ENCODE measurements at places on chromosomes 4 and X.

- DNase-seq = no peak
These were observed 124.2 kb upstream of the EOLA2 start for GRCh38 chrX:150062292-150063137.

DNA sequence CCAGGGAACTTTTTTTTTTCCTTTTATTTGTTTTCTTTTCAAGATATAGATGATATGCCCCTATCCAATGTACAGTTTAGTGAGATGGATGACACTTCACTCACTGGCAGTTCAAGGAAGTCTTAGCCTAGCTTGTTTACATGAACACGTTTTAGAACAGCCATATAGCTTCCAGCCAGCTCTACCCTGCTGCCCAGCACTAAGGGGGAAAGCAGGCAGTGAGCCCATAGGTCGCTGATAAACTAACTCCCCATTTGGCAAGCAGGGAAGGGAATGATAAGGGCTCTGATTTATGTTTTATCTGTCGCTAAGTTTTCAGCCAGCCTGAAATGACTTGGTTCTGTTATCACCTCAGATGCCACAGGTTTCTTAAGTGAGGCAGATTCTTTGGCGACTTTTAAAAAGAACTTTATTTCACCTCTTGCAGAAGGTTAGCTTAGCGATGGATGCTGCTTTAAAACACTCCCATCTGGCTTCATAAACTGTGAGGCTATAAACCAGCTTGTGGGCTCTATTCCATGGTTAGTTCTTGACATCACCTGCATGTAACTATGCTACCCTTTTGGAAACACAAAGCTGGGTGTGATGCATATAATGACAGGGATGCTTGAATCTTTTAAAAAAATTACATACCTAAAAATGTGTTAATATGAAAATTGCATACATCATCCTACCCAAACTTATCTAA lies 348.4 kb downstream of the FBXO8 start:
- no peak for DNase-seq

GRCh38 chr4:110963662-110964280 lies 340.9 kb upstream of the PITX2 start:
- DNase-seq = no peak

DNA sequence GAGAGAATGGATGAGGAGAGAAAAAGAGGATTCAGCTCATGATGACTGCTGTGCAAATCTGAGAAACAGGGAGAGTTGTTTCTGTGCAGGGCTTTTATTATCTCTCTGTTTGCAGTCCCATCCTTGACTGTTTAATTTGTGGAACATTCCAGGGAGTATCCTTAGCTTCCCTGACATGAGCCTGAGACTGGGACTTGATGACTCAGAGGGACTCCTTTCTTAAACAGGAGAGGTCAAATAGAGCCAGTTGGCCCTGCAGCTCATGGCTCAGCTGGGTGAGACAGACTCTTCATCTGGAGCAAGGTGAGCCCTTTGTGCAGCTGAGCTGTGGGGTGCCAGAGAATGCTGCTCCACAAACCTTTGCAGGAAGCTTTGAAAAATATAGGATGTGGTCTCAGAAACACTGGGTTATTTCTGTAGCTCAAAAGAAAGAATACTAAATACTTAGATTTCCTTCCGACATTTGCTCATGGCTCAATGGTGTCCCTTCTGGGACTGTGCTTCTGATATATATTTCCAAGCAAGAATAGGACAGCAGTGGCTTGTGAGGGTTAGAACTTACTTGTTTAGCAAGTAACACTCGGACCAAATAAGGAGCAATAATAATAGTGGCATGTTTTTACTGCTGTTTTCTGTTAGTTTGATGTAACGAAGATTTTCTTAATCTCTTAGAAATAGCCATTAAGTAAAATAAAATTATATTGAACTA lies 14.5 kb downstream of the ARHGAP24 start:
- DNase-seq = no peak

GRCh38 chr4:134911941-134912340 lies 710.4 kb upstream of the PABPC4L start:
- no peak for DNase-seq

DNA sequence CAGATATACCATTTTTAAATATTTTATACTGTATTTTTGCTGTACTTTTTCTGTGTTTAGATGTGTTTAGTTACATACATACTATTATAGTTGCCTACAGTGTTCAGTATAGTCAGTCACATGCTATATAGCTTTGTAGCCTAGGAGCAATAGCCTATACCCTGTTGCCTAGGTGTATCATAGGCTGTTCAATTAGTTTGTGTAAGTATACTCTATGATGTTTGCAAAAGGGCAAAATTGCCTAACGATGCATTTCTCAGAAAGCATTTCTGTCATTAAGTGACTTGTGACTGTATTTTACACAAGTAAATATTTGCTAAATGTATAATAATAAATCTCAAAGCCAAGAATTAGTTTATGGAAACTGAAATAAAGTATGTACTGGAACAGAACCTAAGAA lies 9.5 kb downstream of the ETFDH start:
- no peak for DNase-seq

- DNase-seq = no peak
These were observed 31.3 kb downstream of the NYX start for GRCh38 chrX:41478381-41478911.

- no peak for DNase-seq
These were observed 108.8 kb upstream of the KIT start for GRCh38 chr4:54548831-54549460.

DNA sequence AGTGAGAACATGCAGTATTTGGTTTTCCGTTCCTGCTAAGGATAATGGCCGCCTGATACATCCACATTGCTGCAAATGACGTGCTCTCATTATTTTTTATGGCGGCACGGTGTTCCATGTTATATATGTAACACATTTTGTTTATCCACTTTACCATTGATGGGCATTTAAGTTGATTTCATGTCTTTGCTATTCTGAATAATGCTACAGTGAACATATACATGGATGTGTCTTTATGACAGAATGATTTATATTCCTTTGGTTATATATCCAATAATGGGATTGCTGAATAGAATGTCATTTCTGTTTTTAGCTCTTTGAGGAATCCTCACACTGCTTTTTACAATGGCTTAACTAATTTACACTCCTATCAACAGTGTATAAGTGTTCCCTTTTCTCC lies 1223.2 kb downstream of the RAPGEF2 start:
- no peak for DNase-seq

- DNase-seq = no peak
These were observed 150.9 kb downstream of the HS6ST2 start for GRCh38 chrX:132807411-132808030.

DNA sequence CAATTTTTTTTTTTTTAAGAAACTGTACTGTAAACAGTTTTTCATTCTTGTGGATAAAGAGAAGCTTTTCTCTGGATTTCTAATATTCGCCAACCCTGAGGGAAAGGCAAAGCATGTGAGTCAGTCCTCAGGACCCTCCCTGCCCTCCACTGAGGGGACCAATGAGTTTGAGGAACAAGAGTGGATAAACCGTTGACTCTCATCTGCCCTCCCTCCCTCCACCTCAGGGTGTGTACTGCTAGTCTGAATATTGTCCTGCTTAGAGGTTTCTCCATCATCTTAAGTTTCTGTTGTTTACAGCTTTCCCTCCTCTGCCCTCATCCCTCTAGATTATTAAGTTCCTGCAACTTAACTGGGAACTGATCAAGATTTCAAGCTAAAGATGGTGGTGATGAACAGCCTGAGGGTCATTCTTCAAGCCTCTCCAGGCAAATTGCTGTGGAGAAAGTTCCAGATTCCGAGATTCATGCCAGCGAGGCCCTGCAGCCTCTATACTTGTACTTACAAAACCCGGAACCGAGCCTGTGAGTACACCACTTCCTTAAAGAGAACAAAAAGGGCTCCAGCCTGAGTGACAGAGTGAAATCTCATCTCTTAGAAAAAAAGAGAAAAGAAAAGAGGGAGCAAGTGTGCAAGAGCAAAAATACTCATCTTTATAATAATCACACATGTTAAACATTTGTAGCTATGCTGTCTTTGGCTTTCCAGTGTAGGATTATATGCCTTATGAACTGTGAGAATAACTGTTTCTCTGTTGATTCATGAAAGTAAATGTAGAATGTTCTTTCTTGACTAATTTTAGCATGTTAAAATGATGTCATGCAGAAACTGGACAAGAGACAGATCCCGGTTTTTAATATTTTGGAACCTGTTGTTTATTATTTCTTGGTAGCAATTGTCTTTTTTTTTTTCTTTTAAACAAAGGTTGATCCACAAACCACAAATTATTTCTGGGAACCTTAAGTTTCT lies 11.9 kb downstream of the CA5B start:
- DNase-seq = no peak

DNA sequence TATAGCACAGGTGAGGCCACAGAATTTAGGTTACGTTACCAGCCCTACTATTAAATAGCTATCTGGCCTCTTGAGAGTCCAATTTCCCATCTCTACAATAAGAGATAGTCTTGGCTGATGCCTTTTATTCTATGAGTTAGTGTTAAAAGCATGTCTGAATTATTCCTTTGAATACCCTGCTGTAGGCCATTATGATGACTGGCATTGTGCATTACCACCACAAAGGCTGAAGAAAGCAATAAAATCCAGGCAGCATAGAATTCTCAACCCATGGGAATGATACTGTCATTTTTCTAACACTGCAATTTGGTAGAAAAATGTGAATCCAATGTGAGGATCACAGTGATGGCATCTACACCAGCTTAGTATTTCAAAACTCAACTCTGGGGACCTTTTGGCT lies 51.4 kb downstream of the OTC start:
- no peak for DNase-seq

- no peak for DNase-seq
These were observed 28.8 kb upstream of the CXCL2 start for GRCh38 chr4:74127745-74128144.

GRCh38 chr4:8585721-8586212 lies 5.6 kb downstream of the GPR78 start:
- no peak for DNase-seq

- DNase-seq = peak; percentile 36
These were observed 14.8 kb downstream of the PDK3 start for GRCh38 chrX:24479924-24480323.

DNA sequence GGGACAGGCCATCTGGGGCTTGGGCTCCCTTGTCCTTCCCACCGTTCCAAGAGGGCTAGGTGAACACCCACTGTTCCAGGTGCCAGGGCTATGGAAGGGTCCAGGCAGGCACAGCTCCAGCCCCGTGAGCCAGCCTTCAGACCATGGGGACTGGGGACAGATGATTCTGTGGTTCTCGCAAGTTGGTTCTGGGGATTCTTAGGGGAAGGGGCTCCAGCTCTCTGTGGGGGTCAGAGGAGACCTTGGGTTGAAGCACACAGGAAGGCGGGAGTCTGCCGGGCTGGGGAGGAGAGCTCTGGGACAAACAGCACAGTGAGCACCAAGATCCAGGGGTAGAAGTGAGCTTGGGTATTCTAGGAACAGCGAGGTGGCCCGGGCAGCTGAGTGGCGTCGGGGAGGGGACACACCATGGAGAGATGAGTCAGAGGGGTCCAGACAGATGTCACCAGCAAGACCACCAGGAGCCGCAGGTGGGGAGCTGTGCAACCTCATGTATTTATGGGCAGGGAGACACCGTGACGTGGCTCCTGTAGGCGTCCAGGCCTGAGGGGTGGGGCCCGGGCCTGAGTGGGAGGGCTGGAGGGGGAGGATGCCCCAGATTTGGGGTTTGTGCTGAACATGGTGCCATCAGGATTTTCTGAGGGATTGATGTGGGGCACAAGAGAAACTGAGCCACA lies 48.8 kb upstream of the HMX1 start:
- no peak for DNase-seq

GRCh38 chrX:43813898-43814297 lies 68.4 kb downstream of the MAOB start:
- no peak for DNase-seq

DNA sequence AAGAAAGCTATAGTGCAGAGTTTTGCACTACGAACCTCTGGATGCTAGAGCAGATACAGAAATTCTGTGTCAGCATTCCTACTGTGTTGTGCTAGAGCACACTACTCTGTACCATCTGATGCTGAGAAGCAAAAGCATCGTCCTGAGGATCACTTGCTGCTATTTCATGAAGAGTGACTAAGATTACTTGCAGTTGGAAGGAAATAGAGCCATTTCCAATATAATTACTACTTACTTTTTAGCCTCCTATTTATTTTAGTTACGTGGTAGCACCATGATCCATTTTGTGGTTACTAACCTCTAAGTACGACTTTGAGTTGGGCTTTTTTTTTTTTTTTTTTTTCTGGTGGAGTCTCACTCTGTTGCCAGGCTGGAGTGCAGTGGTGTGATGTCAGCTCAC lies 226.7 kb downstream of the PALLD start:
- DNase-seq = no peak

DNA sequence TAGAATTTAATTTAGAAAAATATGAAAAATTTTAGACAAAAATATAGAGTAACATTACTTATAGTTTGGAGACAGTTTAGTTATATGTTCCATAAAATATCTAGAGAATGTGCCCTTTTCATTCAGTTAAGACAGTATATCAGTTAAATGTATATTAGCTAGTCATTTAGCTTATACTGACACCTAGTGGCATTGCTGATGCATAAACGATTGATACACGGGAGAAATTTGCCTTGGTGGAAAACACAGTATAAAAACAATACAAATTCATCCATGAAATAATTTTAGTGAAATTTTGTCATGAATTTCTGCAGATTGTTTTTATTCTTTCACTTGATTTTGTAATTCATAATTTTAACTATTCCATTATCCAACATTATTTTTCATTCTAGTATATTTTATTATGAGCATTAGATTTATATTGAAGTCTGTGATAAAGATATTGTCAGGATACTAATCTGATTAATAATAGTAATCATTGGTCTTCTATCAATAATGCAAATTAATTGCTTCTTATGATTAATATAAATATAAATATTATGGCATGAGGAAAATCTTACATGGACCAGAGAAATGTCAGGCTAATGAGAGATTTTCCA lies 219.0 kb downstream of the TLL1 start:
- DNase-seq = peak; percentile 15

- DNase-seq = no peak
These were observed 155.7 kb downstream of the RELL1 start for GRCh38 chr4:37530451-37530850.

GRCh38 chr4:20462426-20463175 lies 210.9 kb downstream of the SLIT2 start:
- no peak for DNase-seq

GRCh38 chrX:133297284-133297683 lies 79.1 kb upstream of the TFDP3 start:
- no peak for DNase-seq

DNA sequence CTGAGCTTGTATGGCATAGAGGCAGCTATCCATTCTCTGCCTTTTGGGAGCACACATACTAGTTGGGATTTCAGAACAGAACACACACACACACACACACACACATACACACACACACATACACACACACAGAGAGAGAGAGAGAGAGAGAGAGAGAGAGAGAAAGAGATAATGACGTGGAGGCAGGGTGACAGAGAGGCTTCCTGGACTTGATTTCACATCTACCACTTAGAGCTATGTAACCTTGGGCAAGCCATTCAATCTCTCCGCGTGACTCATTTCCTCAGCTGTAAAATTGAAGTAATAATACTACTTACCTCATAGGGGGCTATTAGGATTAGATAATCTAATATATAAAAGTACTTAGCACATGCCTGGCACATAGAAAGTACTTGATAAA lies 12.3 kb upstream of the GRIA3 start:
- no peak for DNase-seq

- DNase-seq = no peak
These were observed 132.6 kb downstream of the FHIP1A start for GRCh38 chr4:151541389-151542071.

- DNase-seq = no peak
These were observed 32.1 kb downstream of the TAPT1 start for GRCh38 chr4:16194214-16194613.

GRCh38 chrX:113741744-113742143 lies 842.1 kb upstream of the HTR2C start:
- DNase-seq = no peak
